ENCODE measurements at places on chromosomes 11 and 22. TPM values are rescaled to one million over a fixed set of nuclear protein-coding genes. Genes with fewer than 3 reads are reported as not detected.

DNA sequence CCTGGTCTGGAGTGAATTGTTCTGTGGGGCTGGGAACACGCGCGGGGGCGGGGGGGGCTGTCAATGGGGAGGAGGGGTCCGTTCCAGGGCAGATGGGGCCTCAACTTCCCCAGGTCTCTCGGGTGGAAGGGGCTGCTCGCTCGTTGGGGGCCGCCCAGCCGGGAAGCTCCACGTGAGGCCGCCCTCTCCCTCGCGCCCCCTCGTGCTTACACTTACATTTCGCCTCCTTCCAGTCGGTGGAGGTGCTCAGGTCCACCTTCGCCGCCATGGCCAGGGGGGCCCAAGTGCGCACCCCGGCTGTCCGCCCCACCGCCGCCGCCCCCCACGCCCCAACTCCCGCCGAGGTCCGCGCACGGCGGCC is 452 bp downstream of the MACROD1 start:
- ATAC-seq: peak; percentile 2

- ATAC-seq: no peak
These were observed 68.7 kb downstream of the ISX start for GRCh38 chr22:35134637-35135036.

DNA sequence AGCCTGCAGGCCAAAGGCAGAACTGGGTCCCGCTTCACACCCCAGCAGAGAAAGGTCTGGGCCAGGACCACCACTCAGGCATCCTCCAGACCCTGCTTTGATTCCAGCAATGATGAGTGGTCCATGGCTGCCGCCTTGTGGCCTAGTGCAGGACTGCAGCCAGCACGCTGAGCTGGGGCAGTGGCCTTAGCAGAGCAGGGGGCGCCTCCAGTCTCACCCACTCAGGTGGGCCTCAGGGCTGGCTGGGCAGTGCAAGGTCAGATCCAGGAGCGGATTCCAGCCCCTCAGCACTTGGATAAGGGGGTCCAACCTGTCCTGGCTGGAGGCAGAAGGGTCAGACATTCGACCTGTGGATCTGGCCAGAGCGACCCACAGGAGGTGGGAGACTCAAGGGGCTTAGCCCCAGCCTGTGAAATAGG is 9.6 kb upstream of the PDE2A start:
- ATAC-seq: peak; percentile 61

DNA sequence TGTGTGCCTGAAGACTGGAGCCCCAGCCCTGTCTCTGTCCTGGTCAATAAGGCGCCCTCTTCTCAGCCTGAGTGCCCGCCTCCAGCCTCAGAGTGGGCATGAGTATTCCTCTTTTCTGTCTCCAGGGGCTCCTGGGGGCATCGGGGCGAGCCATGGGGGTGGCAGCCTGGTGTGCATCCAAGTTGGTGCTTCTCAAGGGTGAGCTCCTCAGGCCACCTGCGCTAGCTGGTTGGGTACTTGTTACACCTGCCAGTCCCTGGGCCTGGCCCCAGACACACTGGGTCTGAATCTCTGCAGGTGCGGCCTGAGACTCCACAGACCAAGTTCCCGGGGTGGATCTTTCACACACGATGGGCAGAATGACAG is 168.6 kb upstream of the B3GAT1 start:
- no peak for ATAC-seq

DNA sequence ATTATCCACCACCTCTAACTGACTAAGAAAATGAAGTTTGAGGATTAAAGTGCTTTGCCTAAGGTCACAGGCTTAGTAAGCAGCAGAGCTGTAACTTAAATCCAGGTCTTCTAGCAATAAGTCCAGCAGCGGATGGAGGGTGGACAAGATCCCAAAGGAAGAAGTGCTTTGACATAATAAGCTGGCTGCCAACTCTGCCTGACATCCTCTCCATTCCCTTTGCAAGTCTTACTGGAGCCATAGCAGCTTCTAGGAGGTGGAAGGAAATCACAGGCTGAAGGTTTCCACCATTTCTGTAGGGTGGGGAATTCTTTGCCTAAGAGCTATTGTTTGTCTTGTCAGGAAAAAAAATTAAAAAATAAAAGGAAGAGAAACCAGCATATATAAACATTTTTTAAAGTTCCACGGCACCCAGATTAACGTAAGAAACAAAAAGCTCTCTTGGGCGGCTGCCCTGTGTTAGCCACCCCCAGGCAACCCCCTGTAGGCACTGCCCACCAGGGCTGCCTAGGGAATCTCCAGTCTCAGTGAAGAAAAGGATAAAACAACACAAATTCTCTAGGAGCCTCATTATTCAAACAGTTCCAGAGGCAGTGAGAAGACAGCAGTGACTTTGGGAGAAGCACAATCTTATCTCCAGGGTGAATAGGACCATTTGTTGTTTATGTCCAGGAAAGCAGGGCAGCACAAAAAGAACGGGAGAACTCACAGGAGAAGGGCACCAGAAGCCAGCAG is 380.8 kb upstream of the CADM1 start:
- no peak for ATAC-seq

- ATAC-seq: peak; percentile 27
These were observed at the start of gene LAYN for GRCh38 chr11:111540114-111540936. LAYN (plus strand) TSS chr11:111540720; CDS start chr11:111540844, 124 bp downstream.

DNA sequence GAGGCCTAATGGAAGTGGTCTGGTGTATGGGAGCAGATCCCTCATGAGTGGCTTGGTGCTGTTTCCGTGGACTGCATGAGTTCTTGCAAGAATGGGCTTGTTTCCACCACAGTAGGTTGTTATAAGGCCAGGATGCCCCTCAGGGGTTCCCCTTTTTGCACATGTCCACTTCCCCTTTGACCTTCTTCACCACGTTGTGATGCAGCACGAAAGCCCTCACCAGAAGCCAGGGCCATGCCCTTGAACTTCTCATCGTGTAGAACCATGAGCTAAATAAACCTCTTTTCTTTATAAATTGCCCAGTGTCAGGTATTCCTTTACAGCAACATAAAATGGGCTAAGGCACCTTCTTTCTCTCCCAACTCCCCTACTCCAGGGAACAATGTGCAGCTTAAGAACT is 2.8 kb upstream of the NARS2 start:
- ATAC-seq: no peak

DNA sequence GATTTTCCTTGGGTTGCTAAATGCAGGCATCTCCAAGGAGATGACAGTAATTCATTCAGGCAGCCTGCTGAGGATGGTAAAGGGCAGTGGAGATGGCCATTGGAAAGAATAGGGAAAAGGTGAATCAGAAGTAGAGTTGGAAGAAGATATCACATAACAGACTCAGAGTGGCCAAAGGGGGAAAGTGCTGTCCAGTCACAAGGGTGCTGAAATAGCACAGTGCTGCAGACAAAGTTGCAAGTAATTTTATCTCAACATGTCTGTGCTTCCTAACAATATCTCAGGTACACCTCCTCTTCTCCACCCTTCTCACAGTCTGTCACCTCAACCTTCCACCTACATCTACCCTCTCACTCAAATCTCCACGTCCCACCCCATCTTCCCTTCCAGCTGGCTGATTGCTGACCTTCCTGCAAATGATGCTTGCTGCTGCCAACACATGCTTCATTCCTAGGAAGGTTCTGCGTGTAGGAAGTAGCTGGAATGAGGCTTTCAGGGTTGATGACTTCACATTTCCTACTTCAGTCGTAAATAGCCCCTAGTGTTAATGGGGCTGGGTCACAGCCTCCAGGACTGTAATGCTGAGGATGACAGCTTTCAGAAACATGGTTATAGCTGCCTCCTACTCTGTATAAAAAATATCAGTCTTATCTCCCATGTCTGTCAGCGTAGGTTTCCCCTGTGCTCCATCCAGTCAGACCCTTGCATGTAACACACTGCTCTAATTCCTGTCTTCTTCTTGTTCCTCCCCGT is 123.9 kb downstream of the CTNND1 start:
- ATAC-seq: peak; percentile 33

GRCh38 chr22:38730411-38730871 is 24.7 kb downstream of the GTPBP1 start:
- ATAC-seq: no peak

- ATAC-seq: no peak
These were observed 188.9 kb downstream of the BCR start for GRCh38 chr22:23369054-23369685.

DNA sequence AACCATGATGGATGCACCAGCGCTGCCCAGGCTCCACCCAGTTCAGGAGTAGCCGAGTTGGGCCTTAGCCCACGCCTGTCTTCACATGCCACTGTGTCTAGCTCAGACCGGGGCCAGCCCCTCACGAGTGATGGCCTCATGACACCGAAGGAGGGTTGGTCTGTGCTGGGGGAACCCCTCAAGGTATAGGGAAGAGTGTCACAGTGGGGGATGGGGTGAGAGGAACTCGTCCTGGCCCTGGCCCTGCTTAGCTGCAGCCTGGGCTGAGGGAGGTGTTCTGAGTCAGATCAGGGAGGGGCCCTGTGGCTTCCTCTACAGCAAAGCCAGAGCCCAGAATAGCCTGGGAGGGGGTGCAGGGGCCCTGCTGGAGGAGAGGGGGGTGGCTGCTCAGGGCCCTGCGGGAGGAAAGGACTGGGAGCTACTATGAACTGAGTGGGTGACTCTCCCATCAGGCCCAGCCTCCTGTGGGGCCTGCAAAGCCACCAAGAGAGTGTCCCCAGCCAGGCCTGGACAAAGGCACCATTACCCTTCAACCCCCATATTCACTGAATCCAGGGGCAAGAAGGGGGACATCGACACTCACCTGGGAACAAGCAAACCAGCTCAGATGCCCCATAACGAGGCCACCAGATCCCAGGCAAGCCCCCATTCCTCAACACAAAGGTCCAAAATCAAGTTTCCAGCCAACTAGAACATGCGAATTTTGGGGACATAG is 41.2 kb downstream of the IGLL5 start:
- ATAC-seq: peak; percentile 72

DNA sequence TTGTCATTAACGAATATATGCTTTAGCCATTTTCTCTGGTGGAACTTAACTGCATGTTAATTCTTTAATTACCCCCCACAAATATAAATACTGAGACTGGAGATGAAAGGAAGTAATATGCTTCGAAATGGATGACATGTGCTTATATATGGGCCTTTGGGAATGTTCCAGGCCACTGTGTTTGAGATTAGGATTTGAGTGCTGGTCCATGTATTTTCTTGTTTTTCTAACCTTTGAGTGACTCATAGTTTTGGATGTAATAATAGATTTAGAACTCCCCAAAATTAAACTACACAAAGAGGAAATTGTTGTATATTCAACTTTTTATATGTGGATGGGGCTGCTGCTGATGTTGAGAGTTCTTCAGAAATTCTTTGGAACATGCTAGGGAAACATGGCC is 54.2 kb downstream of the EXT2 start:
- no peak for ATAC-seq

DNA sequence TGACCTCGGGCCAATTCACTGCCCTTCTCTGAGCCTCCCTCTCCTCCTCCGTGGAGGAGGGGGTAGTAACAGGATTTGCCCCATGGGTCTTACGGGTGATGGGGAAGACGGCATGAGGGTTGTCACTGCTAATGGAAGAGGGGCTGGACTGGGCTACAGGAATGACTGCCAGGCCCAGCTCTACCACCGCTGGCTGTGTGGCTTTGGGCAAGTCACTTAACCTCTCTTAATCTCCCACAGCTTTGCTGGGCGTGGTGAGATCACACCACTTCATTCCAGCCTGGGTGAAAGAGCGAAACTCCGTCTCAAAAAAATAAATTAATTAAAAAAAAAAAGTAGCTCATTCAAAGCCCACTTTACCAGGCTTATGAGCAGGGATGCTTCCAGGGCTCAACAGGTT is 2.8 kb downstream of the SYT12 start:
- ATAC-seq: no peak

DNA sequence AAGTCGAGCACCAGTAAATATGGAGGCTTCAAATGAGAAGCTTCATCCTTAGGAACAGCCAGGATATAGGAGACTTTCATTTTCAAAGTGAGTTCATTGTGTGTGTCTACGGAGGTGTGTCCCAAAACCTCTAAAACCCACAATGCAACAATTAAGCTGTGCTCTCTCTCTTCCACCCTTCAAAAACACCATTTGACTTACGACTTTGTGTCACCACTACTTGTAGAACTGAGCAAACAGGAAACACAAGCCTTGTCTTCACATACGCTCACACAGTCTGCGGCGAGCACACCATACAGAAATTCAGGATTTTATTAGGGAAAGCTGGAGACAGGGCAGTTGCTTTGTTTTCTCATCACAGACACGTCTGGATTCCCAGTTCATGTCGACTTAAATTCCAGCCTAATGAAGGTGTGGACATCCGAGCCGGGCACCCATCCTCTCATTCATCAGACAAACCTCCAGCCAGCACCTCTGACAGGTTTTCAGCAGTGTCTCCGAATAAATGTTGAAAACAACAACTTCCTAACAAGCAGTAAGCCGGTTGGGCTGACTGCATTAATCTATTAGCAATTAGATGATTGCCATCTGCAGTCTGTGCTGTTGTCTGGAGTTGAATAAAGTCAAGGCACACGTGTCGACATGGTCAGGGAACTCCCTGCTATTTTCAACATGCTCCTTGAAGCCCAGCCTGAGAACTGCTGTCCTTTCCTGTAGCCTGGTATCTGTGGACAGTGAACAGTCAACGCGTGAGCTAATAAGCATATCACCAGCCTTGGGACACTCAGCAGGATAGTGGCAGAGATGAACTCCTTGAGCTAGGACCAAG is 1411.1 kb downstream of the BRD1 start:
- no peak for ATAC-seq

- ATAC-seq: no peak
These were observed 150.9 kb downstream of the TBC1D22A start for GRCh38 chr22:46913351-46913750.

- ATAC-seq: no peak
These were observed 42.6 kb upstream of the P4HA3 start for GRCh38 chr11:74354036-74354435.

- ATAC-seq: no peak
These were observed 911 bp downstream of the EMID1 start for GRCh38 chr22:29206372-29207242.

DNA sequence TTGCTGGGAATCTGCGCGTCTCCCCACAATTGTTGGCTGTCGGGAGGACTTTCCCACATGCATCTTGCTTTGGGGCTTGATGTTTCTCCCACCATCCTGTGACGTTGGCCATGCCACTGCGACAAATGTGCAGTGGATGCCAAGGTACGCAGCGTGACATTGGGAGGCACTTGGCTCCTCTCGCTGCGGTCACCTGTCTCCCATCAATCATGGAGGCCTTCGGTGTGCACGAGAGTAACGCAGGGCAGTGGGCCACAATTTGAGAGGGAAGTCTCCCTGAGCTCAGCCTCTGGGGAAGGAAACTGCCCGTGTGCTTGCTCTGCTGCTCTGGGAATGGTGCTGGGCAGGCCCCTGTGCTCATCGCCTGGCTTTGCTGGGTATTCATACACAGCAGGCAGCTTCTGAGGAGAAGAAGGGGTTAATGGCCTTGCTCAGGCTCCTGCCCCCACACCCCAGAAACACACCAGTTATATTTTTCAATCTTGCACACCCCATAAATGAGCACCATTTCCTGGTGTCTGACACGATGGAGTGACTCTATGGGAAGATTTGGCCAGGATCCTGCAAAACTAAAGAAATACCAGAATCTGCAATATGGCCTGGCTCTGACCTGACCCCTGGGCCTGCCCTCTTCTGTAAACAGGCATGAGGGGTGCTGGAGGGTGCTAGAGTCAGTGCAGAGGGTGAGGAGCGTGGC is 153.5 kb downstream of the ADAMTS15 start:
- no peak for ATAC-seq

The MS4A14 gene
- total RNA-seq: 0.08 TPM

The NDUFV1 gene
- 140 TPM for total RNA-seq

The AIFM3 gene
- total RNA-seq: 1.5 TPM

The OOSP4B gene
- not detected for total RNA-seq

The C22orf39 gene
- total RNA-seq: 11.8 TPM

The ROBO4 gene
- total RNA-seq: 2.3 TPM

The FADS1 gene
- 7.5 TPM for total RNA-seq

The ALX4 gene
- not detected for total RNA-seq

The HPX gene
- 0.64 TPM for total RNA-seq

The PHRF1 gene
- 17.6 TPM for total RNA-seq

The TMEM151A gene
- total RNA-seq: not detected

The CEND1 gene
- total RNA-seq: not detected

The PCF11 gene
- total RNA-seq: 28.7 TPM

The TENM4 gene
- total RNA-seq: 21.8 TPM
